ENCODE measurements at places on chromosomes 5 and 9.

- DNase-seq: peak; percentile 76
Observed at GRCh38 chr5:150066901-150067396, 19.4 kb downstream of the CSF1R start.

- no peak for DNase-seq
Observed at GRCh38 chr5:38608874-38609273, 52.4 kb upstream of the LIFR start.

GRCh38 chr5:109164001-109164400, 245.8 kb downstream of the PJA2 start:
- DNase-seq: no peak

DNA sequence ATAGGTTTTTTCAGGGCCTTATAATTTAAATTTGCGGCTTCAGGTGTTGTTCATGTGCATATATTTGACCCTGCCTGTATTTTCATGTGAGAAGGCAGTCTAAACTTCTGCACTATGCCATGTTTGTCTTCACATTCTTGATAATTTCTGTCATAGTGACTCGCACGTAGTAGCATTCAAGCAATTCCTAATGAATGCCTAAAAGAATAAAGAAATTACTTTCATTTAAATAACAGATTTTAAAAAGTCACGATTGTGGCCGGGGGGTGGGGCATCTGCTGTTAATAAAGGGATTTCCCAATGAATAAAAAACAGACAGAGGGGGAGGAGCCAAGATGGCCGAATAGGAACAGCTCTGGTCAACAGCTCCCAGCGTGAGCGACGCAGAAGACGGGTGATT, 318.0 kb downstream of the ADAMTS6 start:
- DNase-seq: peak; percentile 84

DNA sequence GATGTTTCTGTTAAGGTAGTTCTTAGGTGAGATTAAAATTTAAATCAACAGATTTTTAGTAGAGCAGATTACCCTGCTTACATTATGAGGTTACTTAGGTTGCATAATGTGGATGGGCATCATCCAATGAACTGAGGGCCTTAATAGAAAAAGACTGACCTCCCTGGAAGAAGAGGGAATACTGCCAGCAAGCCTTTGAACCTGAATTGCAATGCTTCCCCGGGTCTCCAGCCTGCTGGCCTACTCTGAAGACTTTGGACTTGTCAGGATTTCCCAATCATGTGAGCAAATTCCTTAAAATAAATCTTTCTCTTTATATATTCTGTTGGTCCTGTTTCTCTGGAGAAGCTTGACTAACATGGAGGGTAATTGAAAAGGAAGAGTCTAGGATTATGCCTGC, 542.1 kb upstream of the ARRDC3 start:
- no peak for DNase-seq

- no peak for DNase-seq
Observed at GRCh38 chr9:74066128-74066527, 431.0 kb upstream of the RORB start.

DNA sequence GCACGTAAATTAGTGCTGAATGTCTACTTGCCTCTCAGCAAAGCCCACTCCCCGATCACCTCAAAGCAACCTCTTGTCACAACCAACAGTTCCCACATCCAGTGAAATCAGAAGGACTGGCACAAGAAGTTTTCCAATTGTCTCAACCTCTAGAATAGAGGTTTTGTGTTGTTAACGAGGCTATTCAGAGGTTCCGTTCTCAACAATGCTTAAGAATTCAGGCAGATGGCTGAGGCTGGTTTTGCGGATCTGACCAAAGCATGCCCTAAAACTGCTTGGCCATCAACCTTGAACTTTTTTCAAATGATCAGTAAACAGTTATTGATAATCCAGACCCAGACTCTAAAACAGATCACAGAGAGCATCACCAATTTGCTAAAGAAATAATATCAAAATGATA, 52.9 kb downstream of the MAPKAP1 start:
- no peak for DNase-seq

GRCh38 chr5:122101636-122102285, 23.7 kb upstream of the LOX start:
- DNase-seq: peak; percentile 70

Data from EL (cell line).